ENCODE measurements at places on chromosomes 12 and 14. TPM values are rescaled to one million over a fixed set of nuclear protein-coding genes. Genes with fewer than 3 reads are reported as not detected.

AGAP2 gene
- total RNA-seq: 22.4 TPM

P2RX2 gene
- not detected for total RNA-seq

DNA sequence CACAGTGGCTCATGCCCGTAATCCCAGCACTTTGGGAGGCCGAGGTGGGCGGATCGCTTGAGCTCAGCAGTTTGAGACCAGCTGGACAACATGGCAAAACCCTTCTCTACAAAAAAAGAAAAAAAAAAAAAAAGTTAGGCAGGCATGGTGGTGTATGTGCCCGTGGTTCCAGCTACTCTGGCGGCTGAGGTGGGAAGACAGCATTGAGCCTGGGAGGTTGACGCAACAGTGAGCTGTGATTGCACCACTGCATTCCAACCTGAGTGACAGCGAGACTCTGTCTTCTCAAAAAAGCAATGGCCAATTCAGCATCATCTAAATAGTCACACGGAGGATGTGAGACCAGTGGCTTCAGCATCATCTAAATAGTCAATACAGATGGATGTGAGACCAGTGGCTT lies 10.4 kb upstream of the SAMD4A start:
- no peak for DNase-seq
- no peaks in the 10 kb centered on the region for H3K4me1 ChIP-seq
- no peak overlapping the region for H3K4me3 ChIP-seq
- no peaks in the 10 kb centered on the region for H3K36me3 ChIP-seq
- peaks cover 6% of the 10 kb centered on the region for H3K27me3 ChIP-seq

DNA sequence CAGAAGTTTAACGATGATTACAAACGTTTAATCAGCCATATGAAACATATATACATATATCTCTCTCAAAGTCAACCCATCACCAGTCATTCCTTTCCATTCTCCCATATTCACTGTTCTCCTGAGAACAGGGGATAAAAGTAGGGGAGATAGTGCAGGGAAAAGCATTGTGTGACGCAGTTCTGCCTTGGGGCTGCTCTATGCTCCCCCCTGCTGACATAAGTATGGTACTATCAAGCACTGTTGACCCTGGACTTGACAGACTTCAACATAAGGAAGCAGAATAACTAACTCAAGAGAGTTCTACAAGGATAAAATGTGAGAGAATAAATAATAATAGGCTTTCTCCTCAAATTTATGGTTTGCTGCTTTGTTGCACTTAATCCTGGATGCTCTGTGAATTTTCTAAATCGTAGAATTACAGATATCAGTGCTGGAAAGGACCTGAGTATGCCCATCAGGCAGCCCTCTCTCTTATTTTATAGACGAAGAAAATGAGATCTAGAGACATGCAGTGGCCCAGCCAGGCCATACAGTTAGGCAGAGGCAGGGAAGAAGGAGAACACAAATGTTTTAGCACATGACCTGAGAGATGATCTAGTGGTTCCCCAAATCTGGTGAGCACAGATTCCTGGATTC lies 87.2 kb downstream of the SCN8A start:
- H3K27ac ChIP-seq: no peak overlapping the region
- H3K4me1 ChIP-seq: no peaks in the 10 kb centered on the region
- no peaks in the 10 kb centered on the region for H3K27me3 ChIP-seq

Data from activated CD8-positive, alpha-beta T cell treated with anti-CD3 and anti-CD28 coated beads for 36 hours (primary cell).